NCI-H2081 treated with DMSO at 0.1 percent for 48 hours (cell line): ENCODE measurements at places on chromosomes 5 and 9.

GRCh38 chr9:137809040-137809576, 68.5 kb upstream of the CACNA1B start:
- DNase-seq: no peak

- no peak for DNase-seq
Measured at GRCh38 chr5:112338681-112339337, 80.3 kb downstream of the EPB41L4A start.

GRCh38 chr9:82332018-82332773, 343.6 kb downstream of the SPATA31D1 start:
- DNase-seq: no peak

DNA sequence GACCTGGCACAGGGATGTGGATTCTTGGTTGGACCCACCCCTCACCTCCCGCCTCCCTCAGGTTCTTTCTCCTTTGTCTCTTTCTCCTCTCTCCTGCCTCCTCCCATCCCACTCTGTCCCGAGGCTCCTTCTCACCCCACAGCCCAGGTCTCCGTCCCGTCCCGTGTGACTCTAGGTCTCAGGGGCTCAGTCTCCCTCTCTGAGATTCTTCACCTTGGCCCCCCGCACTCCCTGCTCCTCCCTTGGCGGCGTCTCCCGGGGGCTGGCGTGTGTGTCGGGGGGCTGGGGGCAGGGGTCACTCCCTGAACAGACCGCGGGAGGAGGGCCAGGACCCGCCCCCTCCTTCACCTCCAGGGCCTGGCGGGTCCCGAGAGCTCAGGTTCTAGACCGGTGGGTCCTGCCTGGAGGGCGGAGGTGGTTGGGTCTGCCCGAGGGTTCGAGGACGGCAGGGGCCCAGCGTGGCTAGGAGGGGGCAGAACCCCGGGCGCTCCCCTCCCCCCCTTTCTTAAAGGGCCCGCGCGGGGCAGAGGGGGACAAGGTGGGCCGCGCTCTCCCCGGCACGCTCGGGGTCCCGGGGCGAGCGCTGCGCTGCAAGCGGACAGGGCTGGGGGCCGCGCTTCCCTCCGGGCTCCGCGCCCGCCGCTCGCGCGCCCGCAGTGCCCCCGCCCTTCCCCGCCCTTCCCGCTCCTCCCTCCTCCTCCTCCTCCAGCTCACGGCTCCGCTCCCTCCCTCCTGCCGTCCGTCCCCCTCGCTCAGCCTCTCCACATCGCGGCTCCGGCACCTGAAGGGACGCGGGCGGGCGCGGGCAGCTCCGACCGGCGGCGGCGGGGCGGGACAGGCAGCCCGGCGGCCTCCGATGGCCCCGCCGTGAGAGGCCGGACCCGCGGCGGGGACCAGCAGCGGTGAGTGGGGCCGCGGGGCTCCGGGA, at the start of gene PSD2:
Gene PSD2 (plus strand): TSS at position 735 of the 928 bp plus-strand sequence. CDS start 13,633 bp downstream, outside the sequence.
- DNase-seq: no peak

DNA sequence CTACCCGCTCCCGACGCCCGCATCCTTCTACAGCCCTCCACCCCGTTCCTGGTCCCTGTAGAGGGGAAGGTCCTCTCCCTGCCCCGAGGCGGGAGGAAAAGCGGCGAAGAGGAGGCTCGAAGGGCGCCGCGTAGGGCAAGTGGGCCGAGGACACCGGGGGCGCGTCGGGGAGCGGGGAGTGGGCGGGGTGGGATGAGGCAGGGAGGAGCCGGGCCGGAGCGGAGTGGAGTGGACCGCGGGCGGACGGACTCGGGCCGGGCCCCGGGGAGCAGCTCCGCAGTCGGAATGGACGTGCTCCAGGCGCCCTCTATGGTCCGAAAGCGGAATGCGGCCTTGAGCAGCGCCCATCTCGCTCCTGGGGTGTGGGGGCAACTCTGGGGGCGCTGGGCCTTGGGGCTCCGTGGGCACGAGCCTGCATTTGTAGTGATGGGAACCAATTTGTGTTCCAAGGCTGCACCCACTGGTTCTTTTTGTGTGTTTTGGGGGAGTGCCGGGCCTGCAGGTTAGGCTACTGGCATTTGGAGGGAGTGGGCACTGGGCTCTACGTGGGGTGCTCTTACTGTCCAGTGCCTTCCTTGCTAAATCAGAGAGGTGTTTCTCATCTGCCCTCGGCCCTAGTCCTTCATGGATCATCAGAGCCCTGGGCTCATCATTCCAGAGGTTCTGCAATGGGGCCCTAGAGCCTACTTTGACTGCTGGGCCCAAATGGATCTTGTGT, 7.3 kb downstream of the IRX1 start:
- DNase-seq: no peak

- no peak for DNase-seq
Measured at GRCh38 chr9:75120686-75121085, 32.4 kb downstream of the OSTF1 start.

DNA sequence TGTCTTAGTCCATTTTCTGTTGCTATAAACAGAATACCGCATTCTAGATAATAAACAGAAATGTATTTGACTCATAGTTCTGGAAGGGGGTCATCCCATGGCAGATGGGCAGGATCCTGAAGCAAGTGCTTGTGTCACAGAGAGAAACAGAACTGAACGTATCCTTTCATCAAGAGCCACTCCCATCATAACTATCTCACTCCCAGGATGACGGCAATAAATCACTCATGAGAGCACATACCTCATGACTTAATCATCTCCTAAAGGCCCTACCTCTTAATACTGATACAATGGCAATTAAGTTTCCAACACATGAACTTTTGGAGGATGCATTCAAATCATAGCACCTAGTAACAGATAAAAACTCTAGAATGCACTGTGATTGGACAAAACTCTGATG, 142.9 kb downstream of the CAMK4 start:
- no peak for DNase-seq

DNA sequence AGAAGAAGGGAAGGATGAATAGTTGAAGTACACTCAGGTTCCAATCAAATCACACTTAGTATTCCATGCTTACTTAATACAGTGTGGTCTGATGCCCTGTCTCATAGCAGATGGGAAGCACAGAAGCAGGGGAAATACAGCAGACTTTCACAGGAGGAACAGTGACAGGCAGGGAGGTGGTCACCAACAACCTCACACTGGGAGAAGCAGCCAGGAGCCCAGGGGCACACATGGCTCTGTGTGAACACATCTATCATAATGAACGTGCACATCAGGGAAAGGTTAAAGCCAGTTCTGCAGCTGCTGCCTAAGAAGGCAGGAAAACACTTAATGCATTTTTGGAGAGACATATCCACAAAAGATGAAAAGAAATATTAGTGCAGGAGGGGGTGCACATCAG, 312.3 kb downstream of the MED10 start:
- no peak for DNase-seq

DNA sequence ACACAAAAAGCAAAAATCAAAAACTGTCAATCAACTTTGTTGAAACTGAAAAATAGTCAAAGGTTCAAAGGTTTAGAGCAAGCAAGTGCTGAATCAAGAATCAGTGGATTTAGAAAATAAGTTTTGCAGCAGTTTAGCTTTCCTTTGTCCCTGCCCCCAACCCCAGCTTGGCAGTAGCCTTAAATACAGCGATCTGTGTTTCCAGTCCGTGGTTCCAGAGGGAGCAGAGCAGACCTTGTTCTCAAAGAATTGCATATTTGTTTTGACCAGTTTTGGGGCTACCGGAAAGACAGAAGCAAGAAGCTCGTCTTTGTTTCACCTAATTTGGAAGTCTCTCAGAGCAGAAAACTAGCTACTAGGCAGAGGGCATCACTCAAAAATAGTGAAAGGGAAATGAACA, 57.2 kb upstream of the PRDM9 start:
- no peak for DNase-seq

DNA sequence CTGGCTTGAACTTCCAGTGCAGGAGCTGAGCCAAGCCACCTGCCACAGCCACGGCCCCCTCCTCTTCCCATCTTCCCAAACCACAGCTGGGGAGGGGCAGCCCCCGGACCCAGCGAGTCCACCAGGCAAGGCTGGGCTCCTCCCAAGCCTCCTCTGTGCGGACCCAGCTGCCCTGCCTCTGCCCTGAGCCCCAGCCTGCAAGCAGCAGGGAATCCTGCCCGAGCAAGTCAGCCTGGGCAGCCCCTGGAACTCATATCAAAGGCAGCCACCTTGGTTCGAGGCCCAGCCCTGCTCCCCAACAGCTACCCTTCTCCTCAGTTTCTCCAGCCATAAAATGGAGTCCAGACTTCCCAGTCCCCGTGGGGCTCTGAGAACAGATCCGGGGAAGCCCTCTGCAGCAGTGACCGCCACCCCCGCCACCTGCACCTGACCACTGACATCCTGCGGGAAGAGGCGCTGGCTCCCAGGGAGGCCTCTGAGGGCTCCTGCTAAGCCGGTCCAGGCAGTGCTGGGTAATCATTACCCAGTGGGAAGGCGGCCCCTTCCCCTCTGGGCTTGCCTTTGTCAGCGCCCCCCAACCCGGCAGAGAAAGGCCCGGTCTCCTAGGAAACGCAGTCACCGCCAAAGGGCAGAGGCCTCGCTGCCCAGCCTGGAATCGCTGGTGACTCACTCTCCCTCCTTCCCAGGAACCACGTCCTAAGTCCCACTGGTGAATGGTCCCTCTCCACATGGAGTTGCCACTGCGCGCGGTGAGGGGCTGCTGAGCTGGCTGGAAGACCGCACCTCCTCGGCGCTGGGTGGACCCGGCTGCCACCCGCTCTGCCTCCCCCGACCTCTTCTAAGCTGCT, 1.5 kb downstream of the VAV2 start:
- DNase-seq: no peak

DNA sequence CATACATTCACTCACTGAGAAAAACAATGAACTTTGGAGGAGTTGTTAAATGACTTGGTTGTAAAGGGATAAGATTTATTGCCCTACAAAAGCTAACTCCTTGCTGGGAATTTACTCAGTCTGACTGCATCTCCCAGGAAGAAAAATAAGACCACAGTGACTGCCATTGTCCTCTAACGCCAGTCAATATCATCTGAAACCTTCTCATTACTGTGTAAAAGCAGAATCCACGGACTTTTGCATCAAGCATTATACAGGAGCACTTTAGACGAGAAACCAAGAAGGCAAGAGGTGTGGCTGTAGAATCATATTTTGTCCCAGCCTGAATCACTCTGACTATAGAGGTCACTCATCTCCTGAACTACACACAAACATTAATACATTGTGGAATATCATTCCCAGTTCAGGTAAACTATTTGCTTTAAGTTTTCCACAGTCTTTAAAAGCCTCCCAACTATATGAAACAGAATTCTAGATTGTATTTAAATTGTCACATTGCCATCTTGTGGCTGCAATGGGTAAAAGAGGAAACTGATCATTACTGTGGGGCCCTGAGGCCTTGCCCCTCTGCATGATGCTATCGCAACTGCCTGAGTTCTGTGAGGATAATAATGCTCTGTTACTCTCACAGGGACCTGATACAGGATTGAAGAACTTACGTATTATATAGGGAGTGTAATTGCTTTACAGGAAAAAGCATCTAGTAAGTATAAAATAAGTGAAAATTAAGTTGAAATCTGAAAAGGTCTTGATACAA, 142.9 kb downstream of the SLCO4C1 start:
- DNase-seq: no peak

DNA sequence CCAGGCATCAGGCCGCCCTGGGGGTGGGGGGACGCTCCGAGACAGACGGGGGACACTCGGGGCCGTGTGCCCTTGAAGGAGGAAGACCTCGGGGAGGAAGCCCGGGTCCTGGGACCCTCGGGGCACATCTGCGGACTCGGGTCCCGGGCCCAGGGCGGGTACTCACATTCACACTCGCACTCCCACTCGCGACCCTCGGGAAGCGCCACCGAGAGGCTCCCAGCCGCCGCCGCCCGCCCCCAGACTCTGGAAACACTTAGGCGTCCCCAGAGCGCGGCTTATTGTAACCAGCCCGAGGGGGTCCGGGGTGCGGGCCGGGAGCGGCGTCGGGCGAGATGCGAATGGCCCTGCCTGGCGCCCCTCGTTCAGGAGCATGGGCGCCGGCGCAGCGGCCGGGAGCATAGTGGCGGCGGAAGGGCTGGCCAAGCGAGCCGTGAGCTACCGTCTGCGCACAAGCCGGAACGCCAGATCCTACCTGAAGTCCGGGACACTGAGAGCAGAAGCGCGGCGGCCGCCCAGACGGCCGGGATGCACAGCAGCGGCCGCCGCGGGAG, 559 bp downstream of the ROR2 start:
- DNase-seq: no peak

DNA sequence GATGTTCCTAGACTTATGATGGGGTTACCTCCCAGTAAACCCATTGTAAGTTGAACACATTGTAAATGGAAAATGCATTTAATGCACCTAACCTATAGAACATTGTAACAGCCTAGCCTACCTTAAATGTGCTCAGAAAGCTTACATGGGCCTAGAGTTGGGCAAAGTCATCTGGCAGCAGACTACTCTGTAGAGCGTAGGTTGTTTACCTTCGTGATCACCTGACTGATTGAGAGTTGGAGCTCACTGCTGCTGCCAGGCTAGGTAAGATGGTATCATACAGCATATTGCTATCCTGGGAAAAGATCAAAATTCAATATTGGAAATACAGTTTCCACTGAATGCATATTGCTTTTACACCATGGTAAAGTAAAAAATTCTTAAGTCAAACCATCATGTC, 95.4 kb downstream of the HTR4 start:
- no peak for DNase-seq

DNA sequence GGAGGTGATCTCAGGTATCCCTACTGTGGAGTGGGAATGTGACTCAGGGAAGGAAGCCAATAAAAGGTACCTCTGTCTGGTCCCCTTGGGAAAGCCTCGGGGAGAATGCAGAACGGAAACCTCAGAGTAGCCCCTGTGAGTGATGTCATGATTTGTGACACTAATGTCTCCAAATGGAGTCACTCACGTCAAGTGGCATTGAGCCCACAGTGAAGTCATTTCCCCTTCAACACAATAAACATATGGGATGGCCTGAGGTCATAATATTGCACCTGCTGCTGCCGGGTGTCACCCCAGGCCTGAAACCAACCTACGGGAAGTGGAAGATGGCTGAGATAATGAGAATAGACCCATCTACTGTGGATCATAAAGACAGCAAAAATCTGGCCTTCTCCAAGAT, 75.9 kb upstream of the GOLM1 start:
- DNase-seq: no peak

GRCh38 chr9:119368179-119368578, 1.1 kb downstream of the BRINP1 start:
- no peak for DNase-seq

DNA sequence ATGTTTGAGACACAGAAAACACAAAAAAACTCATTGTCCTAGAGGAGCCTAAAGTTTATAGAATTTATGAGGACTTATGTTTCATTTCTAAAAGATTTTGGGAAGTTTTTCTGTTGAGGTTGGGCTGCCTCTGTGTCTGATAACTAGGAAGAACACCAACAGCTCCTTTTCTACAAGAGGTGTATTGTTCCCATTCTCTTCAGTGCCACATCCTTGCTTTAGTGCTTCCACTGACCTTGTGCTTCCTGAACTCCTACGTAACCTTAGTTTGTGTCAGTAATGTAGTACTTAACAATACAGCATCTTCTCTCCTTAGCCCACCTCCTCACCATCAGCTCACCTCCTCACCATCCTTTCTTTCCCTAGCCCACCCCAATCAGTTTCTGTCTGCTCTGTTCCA, 117.3 kb upstream of the TNC start:
- no peak for DNase-seq

GRCh38 chr9:76744336-76744735, 19.9 kb upstream of the PCA3 start:
- no peak for DNase-seq
